Stimulated activated CD4-positive, alpha-beta T cell treated with anti-CD3 and anti-CD28 coated beads, Interleukin-4, amount 100 ng/mL, for 1 hour (primary cell): ENCODE measurements at places on chromosomes 5 and 9.

- no peak for DNase-seq
These were observed 4.2 kb downstream of the TXNDC15 start for GRCh38 chr5:134878403-134878802.

GRCh38 chr9:136944212-136944518, 373 bp downstream of the FBXW5 start:
- no peak for DNase-seq

DNA sequence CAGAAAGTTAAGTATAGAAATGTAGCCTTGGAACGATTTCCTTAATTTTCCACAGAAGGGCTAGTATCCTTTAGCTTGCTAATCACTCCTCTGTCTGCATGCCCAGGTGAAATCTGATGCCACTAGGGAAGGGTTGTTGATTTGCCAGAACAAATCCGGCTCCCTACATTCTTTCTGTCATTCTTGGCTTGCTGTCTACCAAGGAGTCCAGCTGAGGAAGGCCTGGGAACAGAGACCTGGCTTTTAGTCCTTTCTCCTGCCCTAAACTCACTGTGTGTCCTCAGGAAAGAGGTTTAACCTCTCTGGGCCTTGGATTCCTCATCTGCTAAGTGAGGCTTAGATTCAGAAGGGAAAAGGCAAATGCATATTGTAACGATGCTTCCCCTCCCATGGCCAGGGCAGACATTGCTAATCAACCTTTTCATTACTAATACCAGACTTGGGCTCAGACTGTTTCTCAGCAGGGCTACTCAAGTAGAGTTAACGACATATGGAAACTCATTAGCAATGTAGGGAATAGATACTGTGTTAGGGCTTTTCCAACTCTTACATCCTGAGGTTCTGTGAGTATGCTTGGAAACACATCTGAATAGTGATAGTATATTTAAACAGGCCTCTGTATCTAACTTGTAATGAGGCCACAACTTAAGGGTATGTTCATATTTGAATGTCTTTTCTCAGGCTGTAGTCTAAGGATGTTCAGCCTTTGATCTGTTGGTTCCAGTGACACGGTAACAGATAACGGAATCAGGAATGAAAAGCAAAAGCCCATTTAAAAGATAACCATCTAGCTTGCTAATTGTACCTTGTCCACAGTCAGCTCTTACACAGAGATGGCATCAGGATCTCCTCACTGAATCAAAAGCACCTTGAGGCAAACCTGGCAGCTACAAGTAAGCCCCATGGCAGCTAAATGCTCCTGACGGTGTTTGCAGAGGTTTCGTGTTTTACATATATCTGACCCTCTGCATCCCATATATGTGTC, 4.1 kb downstream of the GALNT10 start:
- DNase-seq, result no peak

DNA sequence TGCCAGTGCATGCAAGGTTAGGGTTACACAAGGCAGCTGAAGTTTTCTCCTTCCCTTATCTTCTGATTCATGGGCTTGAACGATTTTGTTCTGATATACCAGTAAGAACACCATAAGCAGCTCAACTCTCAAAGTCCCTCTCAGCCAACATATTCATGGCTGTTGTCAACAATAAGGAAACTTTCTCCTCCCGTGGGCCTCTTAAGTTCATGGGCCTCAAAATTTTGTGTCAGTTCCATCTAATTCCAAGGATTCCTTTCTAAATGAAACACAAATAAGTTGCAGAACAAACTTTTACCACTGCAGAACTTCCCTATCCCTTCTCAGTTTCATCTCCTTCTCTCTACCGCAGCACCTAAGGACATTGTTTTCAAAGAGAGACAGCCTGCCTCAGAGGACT, 23.6 kb upstream of the CAST start:
- DNase-seq, result no peak

DNA sequence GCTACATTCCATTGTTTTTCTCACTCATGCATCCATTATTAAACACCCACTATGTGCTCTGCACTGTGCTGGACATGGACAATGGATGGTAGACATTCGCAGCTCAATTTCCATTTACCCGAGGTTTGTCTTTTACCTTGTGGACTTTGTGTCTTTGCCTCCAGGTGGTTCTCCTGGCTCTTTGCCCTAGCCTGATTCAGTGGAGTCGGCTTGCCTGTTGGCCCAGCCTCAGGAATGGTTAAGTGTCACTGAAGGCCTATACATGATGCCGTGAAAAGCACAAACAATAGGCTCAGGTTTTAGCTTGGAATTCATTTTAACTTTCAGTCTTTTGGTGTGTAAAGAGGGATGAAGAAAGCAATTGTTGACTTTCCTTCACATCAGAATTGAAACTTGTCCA, 16.5 kb upstream of the DMRT3 start:
- no peak for DNase-seq

GRCh38 chr5:66742083-66742895, 146.1 kb downstream of the MAST4 start:
- no peak for DNase-seq

- DNase-seq, result no peak
These were observed 589.9 kb downstream of the ZNF608 start for GRCh38 chr5:124156415-124156996.

DNA sequence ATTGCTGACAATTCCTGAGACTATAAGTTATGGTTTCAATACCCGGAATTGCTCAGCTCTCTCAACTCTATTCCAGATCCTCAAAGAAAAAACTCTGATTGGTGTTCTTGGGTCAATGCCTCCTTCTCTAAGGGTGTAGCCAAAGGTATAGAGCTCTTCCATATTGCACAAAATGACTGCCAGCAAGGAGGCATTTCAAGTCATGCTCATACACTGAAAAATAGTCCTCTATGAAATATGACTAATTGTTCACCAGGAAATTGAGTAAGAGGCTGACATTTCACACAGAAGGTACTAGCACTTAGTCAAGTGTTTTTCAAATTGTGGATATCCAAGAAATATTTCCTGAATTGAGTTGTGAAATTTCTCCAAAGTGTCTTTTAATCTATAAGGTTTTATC, 111.1 kb upstream of the KLF9 start:
- DNase-seq, result no peak

- DNase-seq, result no peak
These were observed 23.0 kb upstream of the ZNF782 start for GRCh38 chr9:96877269-96877668.

DNA sequence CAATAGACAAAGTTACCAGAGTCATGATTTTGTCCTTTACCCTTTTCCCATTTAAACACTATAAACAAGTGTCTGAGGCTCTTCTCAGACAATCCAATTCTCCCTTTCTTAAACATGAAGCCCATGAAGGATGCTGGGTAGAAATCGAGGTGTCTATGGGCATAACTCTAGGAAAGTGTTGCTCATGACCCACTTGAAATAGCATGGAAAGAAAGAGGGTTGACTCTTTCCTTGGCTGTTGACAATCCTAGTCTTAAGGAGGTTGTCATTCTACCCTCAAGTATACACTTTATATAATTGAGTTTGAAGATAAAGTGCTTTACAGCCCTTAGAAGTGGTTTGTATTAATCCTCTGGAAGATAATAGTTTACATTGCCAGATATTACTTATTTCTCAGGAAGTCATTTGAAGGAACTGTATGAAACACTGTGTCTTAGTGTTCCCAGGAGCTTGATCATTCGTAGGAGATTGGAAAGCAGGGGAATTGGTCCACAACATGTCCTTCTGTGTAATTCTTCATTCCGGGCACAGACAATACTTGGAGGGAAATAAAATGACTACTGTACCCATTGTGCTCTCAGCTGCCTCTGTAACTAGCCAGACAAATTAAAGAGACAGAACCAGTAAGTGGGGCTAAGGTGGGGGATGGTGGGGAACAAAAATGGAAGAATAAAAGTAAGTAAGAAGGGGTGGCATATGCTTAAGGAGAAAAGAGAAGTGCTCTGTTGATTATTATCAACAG, 1078.3 kb upstream of the DMAC1 start:
- no peak for DNase-seq

GRCh38 chr9:108078811-108079210, 589.2 kb upstream of the KLF4 start:
- DNase-seq, result no peak

- DNase-seq, result no peak
These were observed 26.8 kb downstream of the JADE2 start for GRCh38 chr5:134552301-134552700.

GRCh38 chr5:37391591-37391990, 12.5 kb downstream of the WDR70 start:
- no peak for DNase-seq

DNA sequence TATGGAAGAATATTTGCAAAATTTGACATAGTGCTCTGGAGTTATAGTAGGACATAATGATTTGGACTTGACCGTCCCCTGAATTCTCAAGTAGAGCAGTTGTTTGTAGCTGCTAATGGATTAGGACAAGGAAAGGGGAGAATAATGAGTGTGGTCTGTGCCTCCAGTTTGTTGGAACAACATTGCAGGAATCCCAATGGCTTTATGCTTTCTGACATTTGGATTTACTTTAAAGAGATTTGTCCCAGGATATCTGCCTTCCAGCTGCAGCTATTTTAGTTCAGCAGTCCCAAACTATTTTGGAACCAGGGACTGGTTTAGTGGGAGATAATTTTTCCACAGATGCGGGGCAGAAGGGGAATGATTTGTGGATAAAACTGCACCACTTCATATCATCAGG, 648.2 kb downstream of the SLCO4C1 start:
- no peak for DNase-seq

GRCh38 chr9:121701736-121702261, 50.4 kb downstream of the DAB2IP start:
- no peak for DNase-seq

DNA sequence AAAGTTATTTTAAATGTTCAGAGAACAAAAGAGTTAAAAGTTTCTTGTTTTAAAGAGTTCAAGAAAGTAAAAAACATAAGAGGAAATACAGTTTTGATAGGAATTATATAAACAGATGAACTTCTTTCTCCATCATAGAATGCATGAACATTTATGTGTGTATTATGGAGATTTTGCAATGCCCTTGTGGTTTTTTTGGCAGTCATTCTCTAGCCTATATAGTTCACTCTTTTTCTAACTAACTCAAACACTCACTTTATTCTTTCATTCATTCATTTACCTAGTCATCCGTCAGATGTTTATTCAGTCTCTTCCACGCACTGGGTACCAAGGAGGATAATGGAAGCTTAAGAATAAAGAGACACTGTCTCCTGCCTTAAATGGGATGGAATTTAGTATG, 195.9 kb upstream of the VLDLR start:
- no peak for DNase-seq

GRCh38 chr9:3553076-3553765, 27.4 kb upstream of the RFX3 start:
- no peak for DNase-seq

DNA sequence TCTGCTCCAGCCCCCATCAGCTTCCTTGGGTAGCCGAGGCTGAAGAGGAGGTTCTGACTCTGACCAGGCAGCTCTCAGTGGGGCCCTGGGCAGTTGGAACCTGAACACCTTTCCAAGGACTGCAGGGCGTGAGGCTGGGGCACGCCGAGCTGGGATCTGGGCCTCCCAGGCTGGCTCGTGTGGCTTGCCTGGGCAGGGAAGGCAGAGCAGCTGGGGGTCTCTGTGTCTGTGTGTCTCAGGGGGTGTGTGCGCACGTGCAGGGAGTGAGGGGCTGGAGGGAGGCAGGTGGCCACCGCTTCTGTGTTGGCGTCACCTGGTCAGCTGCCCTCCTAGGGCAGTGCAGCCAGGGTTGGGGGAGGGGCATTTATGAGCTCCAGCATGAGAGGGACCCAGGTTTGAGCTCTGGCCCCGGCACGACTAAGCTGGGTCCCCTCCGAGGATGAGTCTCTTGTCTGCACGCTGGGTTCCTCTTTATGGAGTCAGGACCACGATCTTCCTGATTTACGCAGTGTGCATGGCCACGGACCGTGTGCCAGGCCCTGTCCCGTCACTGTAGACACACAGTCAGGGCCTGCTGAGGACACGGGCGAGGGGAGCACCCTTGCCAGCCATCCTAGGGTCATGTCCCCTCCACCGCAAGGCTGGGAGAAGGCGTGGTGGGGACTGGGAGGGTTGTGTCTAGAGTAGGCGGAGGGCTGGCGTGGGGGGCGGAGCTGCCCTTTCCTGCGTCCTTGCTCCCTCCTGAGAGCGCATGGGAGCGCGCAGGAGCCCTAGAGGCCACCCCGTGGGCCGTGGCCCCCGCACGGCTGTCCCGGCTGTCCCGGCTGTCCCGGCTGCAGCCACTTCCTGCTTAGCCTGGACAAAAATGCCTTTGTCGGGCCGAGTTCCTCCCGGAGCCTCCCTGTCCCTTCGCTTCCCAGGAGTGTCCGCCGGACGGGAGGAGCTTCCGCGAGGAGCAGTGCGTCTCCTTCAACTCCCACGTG, 4.6 kb downstream of the ADAMTSL2 start:
- DNase-seq, result no peak

DNA sequence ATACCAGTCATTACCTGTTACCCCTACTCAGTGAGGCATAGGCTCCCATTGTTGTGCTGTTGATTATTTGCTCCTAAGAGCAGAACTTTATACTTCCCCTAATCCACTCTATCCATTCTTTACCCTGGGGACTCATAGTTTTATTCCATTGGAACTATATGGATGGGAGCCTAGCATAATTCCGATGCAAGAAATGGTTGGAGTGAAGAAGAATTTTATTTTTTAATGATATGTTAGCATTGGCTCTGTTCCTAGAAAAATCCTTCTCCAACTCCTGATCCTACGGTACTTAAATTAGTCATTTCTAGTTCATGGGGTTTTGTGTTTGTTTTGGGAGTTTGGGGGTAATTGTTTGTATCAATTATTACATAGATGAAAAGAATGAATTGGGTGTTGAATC, 191.5 kb downstream of the GOLPH3 start:
- no peak for DNase-seq

- no peak for DNase-seq
These were observed 60.6 kb downstream of the PAM start for GRCh38 chr5:102815540-102816332.

- no peak for DNase-seq
These were observed 29.1 kb downstream of the DIRAS2 start for GRCh38 chr9:90613502-90613901.

DNA sequence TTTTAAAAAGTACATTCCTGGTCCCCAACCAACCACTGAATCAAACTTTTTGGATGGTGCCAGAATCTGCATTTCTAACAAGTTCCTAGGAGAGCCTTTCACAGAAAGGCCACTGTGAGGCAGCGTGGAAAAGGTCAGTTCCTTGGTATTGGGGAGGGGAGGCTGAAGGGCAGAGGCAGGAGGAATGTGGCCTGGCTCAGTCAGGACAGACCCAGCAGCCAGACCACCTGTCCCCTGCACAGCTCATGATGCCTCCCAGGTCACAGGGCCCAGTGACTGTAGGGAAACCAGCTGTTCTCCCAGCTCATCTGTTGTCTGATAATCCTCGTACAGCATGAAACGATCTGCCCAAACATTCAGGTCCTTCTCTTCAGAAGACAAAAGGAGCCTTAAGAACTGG, 132.9 kb downstream of the LHFPL2 start:
- DNase-seq, result no peak

- no peak for DNase-seq
These were observed 95.3 kb downstream of the TTLL11 start for GRCh38 chr9:121997791-121998190.

DNA sequence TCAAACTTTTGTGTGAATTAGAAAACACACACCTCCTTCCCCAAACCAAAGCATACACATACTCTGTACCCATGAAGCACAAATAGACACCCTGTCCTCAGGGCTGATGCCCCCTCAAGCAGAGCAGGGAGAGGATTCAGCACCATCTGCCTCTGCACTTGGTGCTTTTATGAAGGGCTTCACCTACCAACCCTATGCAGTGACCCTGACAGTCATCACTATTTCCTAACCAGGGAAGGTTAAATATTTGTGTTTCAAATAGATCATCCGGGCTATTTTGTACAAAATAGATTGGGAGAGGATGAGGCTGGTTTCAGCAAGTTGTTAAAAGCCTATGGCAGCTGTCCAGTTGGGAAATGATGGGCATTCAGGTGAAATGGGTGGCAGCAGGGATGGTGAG, 396.2 kb downstream of the ZSWIM6 start:
- DNase-seq, result no peak

- DNase-seq, result no peak
These were observed 19.3 kb upstream of the ORM1 start for GRCh38 chr9:114303571-114303970.
